ENCODE measurements at places on chromosomes 2 and 18. TPM values are rescaled to one million over a fixed set of nuclear protein-coding genes. Genes with fewer than 3 reads are reported as not detected.

Gene ZNF24
- 44.5 TPM for total RNA-seq

- DNase-seq: no peak
These were observed 198.2 kb downstream of the TGIF1 start for GRCh38 chr18:3648200-3648599.

DNA sequence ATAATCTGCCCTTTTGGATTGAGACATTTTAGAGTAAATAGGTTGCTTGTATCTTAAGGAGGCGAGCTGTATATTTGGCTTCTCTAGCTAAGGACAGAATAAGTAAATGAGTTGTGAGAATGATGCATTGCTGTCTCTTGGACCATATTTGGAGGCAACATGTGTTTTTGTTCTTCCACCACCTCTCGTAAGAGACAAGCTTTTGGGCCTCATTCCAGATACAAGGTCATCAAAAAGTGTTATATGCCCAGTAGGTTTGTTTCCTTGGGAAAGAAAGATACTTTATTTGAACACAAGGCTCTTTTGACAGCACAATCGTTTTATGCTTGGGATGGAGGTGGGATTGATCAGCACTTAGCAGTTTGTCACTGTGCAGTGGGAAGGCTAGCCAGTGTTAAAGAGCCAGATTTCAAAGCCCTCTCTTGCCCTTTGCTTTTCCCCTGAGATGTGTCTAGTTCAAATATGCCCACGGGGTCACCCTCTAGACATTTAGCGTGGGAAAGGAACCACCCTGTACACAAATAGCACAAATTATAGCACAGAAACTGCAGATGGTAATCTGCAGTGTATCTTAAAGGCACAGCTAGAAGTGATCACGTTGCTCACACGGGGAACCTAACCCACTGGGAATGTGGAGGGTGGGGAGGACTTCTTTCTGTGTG lies 131.3 kb downstream of the MAP4K4 start:
- no peak for DNase-seq

DNA sequence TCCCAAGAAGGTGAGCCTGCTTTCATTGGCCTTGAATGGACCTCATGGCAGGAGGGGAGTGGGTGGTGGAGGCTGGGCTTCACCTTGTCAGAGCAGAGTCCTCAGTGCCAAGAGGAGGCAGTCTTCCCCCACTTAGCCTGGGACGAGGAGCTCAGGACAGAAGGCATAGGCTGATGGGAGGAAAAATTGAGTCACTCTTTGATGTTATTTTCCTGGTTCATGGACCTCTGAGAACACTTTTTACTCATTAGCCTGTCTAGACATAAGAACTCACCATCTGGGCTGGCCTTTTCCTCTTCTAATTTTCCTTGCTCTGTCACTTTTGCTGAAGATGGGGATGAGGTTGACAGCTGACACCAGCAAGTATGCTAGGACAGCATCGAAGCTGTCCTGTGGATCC lies 225.7 kb upstream of the TNP1 start:
- no peak for DNase-seq

DNA sequence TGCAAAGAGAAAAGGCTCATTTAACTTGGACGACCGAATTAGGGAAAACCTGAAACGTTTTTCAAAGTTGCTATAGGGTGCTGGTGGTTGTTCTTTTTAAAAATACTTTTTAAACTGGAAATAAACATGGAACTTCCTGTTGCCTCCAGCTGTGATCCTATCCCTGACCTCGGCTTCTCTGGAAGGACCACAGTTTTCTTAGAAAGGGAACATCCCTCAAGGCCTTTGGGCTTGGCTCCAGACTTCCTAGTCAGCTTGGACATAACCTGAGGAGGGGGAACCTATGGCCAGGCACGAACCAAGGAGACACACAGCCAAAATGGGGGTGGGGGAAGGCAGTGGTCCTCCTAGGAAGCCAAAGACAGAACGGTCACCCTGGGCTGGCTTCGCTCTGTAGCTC lies 57.7 kb downstream of the CENPO start:
- peak; percentile 18 for DNase-seq

Gene FAM110C
- 3.3 TPM for total RNA-seq

Gene NCKAP5
- total RNA-seq: 6.0 TPM

- no peak for DNase-seq
These were observed 1238.4 kb downstream of the LRP1B start for GRCh38 chr2:140892436-140892835.

DNA sequence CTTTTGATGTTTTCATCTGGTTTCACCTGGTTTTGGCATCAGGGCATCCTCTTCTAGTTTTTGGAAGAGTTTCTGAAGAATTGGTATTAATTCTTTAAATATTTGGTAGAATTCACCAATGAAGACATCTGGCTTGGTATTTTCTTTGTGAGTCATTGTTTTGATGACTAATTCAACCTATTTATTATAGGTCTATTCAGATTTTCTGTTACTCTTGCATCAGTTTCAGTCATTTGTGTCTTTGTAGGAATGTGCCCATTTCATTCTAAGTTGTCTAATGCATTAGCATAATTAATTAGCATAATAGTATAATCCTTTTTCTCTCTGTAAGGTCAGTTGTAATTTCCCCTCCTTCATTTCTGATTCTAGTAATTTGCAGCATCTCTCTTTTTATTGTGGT lies 8.0 kb downstream of the GNLY start:
- no peak for DNase-seq

GRCh38 chr2:11836647-11837219 lies 90.3 kb downstream of the LPIN1 start:
- no peak for DNase-seq

DNA sequence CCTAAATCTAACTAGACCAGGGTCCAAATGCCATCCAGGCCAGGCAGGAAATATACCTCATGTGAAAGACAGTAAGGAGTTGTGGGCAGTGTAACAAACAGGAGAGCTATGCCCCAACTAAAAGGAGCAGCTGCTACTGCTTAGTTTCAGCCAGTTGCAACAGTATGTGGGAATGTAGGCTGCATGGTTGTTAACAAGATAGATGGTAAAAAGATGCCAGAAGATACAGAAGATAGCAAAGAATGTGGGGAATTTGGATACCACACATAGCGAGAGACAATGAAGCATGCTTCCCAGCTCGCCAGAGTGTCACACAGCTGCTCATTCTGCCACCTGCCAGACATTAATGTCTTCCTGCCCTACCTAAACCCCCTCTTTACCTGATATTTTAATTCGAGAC lies 39.4 kb upstream of the CYBRD1 start:
- no peak for DNase-seq

DNA sequence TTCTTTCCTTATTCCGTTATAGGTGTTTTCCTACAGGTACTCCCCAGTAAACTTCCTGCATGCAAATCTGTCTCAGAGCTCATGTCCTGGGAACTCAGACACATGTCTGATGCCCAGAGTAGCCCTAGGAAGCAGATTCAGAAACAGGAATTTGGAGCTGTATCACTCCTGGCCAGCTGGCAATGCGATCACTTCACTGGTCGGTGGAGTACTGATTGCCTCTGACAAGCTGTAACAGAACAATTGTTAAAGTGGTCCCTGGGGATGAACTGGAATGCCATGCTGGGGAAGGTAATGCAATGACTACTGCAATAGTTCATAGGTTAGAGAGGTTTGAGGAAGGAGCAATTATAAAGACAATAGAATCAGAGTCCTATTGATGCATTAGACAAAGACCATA lies 131.6 kb upstream of the DOCK10 start:
- no peak for DNase-seq

Gene AQP4
- 1.9 TPM for total RNA-seq

DNA sequence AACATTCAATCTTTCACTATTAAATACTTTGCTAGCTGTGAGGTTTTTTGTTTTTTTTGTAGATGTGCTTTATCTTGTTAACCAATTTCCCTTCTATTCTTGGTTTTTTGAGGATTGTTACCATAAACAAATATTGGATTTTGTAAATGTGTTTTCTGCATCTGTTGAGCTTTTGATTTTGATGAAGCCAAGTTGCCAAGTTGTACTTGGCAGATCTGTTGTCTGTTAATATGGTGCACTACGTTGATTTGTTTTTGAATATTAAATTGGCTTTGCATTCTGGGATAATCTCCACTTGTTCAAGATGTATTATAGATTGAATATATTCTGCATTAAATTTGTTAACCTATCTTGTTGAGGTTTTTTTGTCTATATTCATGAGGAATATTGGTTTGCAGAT lies 114.6 kb downstream of the VWA3B start:
- no peak for DNase-seq

DNA sequence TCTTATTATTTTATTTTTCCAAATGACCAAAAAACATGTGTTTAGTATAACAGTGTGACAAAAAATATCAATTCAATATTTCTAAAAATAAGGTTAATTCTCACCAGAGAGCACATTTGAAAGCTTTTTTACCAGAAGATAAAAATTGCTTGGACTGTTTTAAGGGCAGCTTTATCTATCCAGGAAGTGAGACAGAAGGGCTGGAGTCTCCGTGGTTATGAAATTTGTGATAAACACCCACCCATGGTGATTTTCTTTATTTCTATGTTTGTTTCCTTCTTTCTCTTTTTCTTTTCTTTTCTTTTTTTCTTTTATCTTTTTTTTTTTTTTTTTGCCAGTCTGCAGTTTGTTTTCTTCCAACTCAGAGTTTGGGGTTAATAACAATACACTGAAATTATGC lies 298.5 kb downstream of the PIEZO2 start:
- DNase-seq: no peak

- DNase-seq: peak; percentile 30
These were observed 186.8 kb downstream of the LTBP1 start for GRCh38 chr2:33133454-33133952.

Gene SNRPD1
- 23.9 TPM for total RNA-seq

- no peak for DNase-seq
These were observed 583 bp upstream of the CD226 start for GRCh38 chr18:69948256-69948655.

Gene PER2
- total RNA-seq: 3.4 TPM

Gene LYPD6B
- not detected for total RNA-seq

Gene KHK
- 2.9 TPM for total RNA-seq

DNA sequence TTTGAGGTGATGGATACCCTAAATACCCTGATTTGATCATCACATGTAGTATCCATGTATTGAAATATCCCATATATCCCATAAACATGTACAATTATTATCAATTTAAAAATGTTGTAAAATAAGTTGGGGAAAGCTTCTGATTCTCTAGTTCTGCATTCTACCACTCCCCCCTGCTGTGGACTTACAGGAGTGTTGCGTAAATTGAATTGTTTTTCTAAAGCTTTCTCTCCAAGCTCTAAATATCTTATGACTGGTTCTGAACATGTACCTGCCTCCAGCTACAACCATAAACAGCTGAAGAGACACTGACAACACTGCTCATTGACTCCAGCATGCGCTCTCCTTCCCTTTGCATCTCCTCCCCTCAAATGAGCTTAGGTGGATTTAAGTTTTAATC lies 145.2 kb downstream of the MGAT5 start:
- DNase-seq: no peak

- no peak for DNase-seq
These were observed 133.1 kb downstream of the EIPR1 start for GRCh38 chr2:3244486-3244885.

DNA sequence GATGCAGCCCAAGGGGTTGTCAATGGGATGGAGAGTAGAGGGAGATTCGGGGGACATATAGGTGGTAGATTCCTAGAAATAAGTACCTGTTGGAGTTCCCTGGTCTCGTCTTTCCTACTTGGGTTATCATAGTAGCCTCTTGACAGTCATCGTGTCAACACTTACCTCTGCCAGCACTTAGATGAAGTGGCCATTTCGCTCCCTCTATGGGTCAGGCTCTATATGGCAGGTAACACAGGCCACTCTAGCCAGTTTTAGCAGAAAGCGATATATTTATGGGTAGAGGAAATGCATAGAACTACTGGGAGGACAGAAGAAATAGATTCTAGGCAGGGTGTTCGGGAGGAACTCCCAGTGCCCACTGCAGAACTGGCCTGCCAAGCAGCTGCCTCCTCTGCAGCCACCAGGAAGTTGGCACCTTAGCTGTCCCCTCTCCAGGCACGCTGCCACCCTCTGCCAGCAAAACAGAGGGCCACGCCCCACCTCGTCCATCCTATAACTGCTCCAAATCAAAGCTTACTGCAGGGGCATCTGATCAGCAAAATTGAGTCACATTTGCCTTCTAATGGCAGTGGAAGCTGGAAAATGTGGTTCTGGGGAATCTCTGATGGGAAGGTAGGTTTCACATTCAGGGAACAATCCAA lies 181.3 kb downstream of the INSIG2 start:
- DNase-seq: no peak

DNA sequence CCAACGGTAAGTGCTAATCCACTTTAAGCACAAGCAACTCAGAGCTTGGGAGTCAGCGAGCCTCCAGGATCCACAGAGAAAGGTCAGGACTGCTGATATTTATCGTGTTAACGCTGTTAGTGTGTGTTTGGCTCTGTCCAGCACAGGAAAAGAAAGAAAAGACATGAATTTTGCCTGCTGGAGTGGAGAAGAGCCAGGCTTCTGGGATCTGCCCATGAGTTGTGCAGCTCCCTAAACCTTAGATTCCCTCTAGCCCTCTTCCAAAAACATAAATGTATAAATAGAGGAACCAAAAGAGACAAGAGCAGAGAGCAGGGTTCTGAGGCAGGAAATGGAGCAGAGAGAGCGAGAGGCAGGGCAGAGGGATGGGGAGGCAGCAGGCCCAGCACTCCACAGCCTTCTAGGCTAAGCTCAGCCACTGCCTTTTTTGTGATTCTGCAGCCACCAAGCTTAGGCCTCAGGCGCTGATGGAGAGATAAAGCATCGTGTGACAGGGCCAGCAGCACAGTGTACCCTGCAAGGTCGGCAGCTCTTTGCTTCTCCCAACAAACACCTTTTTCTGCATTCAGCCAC lies 14.5 kb upstream of the MAT2A start:
- no peak for DNase-seq

Gene SLC11A1
- total RNA-seq: 6.4 TPM

DNA sequence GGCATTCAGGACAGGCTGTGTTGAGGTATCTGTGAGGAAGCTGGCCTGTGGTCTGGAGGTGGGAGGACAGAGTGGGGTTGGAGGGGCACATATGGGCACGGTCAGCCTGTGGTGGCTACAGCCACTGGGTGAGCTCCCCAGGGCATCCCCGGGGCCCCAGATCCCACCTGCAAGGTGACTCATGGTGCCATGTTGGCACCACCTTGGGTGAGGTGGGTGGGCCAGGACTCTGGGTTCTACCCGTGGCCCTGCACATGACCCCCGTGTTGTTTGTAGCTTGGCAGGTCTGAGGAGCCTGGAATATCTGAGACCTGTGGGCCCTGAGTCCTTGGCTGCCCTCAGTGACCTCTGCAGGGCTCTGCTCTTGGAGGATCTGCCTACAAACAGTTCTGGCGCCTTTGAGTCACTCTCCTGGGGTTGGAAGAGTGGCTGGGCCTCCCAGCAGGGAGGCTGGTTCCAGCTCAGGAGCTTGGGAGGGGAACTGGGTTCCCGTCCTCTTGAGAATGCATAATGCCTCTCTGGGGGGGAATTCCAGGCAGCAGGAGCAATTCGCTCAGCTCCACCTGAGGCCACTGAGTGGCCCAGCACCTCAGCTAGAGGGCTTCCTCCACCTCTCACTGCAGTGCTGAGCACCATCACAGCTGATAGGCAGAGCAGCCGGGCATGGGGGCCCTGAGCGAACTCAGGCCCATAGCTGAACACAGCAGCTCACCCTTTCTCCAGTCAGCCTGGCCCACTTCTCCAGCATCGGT lies 105.1 kb downstream of the DYSF start:
- no peak for DNase-seq

GRCh38 chr2:5846881-5847280 lies 154.7 kb downstream of the SOX11 start:
- DNase-seq: no peak

Gene ESPNL
- total RNA-seq: not detected

Gene KCNK3
- 3.2 TPM for total RNA-seq

GRCh38 chr18:3027370-3027891 lies 14.5 kb upstream of the LPIN2 start:
- DNase-seq: no peak

Gene TWIST2
- total RNA-seq: 2.7 TPM

- no peak for DNase-seq
These were observed 18.7 kb upstream of the LCLAT1 start for GRCh38 chr2:30428348-30428662.

Gene UPP2
- total RNA-seq: not detected
